Stimulated activated CD8-positive, alpha-beta memory T cell treated with anti-CD3 and anti-CD28 coated beads, Interleukin-4, amount 100 ng/mL, for 1 hour (primary cell): ENCODE measurements at places on chromosomes 7 and 10.

DNA sequence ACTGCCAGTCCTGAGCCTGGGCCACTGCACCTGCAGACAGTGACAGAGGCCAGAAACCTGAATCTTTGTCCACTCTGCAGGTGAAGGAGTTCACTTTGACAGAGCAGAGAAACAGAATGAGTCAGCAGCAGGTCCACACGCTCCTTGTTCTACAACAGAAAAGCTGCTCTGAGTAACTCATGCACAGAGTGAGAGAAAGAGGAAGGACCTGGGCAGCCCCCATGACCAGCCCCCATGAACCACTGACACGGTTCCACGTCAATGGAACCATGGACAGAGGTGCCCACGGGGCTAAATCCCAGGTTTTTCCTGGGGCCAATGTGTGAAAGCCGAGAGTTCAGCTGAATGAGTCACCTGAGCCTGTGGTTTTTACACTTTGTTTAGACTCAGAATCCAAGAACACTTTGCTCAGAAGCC is 40.8 kb upstream of the CTBP2 start:
- no peak for DNase-seq

GRCh38 chr10:111128331-111129180 is 51.7 kb downstream of the ADRA2A start:
- DNase-seq = no peak

DNA sequence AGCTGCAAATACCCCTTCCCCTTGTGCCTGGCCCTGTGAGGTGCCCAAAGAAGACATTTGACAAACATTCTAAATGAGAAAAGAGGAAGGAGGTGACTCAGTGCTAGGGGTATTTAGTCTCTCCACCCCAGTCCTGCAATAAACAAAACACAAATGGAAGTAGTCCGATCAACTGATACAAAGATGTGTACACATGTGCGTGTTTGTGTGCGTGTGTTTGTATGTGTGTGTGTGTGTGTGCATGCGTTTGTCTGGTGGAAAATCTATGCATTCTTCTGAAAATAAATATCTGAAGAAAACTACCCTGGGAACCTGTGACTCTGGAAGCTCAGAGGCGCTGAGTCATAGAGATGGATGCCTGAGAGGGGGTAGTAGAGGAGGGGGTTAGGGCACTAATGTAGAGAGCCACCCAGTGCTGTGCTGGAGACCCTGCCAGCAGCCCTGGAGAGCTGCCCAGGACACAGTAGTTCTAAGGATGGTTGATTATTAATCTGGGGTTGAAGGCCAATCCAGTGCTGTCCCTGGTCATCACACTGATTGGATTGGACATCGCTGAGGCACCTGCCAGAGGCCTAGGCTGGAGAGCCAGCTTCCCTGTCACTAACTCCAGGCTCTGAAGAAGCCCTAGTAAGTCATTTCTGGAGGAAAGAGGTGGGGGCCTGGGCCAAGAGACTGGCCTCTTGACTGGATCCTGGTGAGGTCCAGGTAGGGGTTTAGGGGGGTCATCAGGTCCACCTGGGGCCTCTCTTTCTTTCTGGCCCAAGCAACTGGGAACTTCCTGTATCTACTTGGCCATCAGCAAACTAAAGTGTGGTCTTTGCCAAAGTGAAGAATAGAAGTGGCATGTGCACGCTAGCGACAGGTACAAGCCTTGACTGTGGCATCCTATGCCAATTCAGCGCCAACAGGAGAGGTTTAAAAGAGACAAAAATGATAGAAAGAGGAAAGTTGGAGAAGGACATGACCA is 18.5 kb downstream of the SFTPA1 start:
- no peak for DNase-seq

DNA sequence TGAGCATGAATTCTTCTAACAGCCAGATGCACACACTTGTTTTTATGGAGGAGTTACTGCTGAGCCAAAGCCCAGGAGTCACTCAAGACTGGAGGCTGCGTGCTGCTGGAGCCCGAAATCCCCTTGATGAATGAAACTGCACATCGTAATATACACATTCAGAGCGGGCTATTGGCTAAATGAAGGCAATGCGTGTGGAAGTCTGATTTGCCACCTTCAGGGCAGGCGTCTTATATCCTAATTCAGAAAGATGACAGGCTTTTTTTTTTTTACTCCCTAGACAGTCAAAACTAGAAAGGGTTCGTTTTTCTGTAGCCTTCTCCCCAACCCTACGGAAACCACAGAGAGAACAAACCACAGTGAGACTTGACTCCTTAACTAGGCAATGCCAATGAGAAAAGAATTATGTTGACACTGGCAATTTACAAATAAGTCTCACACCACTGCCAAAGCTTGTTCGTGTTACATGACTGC is 227.2 kb upstream of the KLF14 start:
- no peak for DNase-seq

GRCh38 chr7:130379921-130380860 is at the start of gene CPA1:
CPA1 (plus strand) TSS chr7:130380494; CDS start chr7:130380521, 27 bp downstream.
- no peak for DNase-seq

DNA sequence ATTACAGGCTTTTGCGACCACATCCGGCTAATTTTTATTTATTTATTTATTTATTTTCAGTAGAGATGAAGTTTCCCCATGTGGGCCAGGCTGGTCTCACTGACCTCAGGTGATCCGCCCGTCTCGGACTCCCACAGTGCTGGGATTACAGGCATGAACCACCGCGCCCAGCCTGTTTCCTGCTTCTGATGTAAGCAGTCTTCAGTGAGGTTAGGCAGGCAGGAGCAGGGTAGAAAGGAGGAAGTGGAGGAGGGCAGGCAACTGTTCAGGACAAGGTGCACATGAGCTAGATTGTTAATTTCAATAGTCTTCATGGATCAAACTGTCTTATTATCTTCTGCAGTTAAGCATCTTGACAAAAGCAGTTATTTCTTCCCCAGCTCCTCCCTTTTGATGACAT is 605.0 kb downstream of the CCSER2 start:
- no peak for DNase-seq

DNA sequence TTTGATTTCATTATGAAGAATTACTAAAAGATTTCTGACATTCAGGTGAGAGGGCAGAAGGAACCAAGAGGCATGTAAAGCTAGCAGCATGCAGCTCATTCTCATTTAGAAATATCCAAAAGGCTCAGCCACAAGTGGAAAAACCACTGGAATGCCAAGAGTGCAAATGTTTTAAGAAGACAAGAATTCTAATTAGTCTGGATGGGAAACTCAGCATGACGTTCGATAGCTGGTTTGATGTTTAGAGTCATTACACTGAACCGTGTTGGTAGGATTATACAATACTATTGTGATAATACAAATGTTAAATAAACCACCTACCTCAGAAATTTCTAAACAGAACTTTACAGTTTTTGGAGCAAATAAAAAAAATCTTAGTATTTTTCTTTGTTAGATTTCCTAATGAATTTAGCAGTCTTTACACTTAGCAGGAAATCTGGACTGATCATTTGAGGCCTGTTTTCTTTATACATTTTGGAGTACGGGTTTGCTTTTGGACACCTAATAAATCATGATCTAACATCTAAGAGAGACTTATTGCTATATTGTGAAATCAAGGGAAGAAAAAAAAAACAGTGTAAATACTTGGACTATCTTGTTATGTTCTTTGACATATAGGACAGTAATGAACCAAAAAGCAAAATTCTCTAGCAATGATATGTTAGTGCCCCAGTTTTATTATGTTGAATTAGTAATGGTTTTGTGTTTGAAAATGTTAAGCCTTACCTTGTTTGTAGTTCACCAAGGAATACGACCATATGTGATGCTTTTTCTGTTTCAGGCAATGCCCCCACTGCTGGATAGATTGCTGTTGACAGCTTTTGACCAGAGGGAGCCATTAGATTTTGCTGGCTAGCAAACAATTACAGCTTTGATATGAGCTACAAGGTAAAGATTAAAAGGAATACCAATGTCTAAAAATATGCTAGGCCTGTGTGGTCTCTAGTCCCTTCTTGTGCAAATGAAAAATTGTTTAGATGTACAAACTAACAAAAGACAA is 354.1 kb upstream of the SEMA3A start:
- no peak for DNase-seq

GRCh38 chr7:78379148-78379547 is 580.6 kb downstream of the PHTF2 start:
- DNase-seq = no peak

DNA sequence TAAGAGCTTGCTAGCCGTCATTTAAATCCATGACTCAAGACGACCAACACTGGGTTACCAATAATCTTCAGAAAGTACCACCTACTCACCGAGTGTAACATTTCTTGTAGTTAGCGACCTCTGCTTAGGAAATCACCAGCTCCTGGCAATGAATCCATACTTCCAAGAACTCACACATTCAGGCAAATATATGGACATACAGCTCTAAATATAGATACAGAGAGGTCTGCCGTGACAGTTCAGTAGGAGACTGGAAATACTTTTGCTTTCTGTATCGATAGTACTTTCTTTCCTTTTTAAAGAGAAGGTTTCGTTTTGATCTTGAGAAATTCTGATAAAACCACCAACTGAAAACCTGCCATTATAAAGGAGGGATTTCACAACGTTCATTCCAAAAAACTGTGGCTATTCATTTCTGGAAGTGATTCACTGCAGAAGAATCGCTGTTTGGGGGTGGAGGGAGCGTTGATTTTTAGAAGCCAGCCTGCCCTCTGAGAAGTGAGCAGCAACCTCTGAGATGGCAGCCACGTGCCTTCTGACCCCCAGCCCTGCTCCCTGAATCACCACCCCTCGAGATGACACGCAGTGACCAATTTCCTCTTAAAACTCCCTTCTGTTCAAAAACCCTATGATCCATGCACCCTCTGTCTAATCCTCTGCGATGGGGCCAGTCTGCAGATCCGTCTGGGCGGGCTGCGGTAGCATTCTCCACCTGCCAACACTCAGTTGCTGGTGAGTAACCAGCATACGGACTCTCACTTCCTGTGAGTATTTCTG is 179.0 kb upstream of the KLF14 start:
- peak; percentile 51 for DNase-seq

GRCh38 chr7:7228472-7228871 is 46.1 kb downstream of the C1GALT1 start:
- DNase-seq = no peak

DNA sequence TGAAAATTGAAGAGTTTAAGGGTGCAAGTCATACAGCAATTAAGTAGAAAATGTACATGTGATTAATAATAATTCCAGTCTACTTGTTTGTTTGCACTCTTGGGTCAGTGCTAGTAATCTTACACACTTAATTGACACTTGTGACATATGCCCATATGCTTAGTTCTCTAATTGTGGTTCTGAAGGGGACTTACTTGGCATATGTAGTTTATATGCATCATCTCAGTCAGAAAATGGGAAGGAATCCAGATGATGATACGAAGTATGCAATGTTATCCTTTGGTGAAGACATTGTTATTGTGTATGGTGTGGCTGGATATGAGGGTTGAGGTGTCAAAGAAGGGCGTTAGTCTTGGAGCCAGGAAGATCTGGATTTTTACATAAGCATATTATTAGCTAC is 193.5 kb upstream of the HDAC9 start:
- no peak for DNase-seq

DNA sequence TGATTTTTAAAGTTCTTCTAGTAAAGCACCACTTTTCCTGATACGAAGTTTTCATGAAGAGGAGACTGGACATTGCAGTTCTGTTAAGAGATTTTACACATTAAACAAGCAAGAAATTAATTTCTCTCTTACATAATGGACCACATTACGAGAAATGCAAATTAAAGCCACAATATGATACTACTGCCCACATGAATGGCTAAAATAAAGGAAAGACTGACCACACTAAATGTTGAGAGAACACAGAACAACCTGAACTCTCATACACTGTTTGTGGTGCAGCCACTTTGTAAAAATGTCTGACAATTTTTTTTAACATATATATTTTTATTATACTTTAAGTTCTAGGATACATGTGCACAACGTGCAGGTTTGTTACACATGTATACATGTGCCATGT is 44.0 kb upstream of the HERPUD2 start:
- DNase-seq = no peak

- DNase-seq = no peak
These were observed 271.2 kb downstream of the MAGI2 start for GRCh38 chr7:79182283-79182682.

GRCh38 chr10:71880425-71881306 is 29.6 kb upstream of the PSAP start:
- no peak for DNase-seq

DNA sequence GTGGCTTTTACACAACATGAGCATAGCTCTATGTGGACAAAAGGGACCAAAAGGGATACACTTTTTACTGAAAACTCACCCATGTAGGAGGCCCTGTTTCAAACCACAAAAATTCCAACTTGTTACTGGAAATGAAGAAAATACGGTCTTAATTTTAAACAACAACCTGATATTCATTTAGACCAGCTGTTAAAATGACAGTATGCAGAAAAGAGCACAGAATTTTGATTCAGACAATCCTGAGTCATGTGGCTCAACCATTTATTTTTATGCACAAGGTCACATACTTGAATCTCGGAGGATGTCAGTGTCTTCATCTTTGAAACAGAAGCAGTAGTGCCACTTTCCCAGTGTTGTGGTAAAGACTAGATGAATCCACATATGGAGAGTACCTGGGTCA is 426.5 kb upstream of the NFE2L3 start:
- no peak for DNase-seq

DNA sequence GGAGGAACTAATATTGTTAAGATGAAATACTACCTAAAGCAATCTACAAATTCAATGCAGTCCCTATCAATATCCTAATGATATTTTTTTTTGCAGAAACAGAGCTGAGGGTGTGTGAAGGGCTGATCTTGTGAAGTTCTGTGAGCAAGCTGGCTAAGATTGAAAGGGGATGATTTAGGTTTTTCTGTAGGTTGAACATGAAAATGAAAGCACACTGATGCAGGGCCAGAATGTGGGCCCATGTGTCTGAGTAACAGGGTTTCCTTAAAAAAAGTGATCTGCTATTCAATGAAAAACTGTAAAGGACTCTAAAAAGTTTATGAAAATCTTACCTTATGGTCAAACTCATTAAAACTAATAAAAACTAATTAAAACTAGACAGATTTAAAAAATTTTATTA is 47.4 kb downstream of the GRB10 start:
- no peak for DNase-seq

GRCh38 chr7:123022576-123022975 is 27.1 kb upstream of the TAS2R16 start:
- DNase-seq = no peak

- DNase-seq = no peak
These were observed 95.4 kb upstream of the PRR15 start for GRCh38 chr7:29468196-29468595.

- DNase-seq = no peak
These were observed 153.7 kb downstream of the FANK1 start for GRCh38 chr10:126049759-126050700.

DNA sequence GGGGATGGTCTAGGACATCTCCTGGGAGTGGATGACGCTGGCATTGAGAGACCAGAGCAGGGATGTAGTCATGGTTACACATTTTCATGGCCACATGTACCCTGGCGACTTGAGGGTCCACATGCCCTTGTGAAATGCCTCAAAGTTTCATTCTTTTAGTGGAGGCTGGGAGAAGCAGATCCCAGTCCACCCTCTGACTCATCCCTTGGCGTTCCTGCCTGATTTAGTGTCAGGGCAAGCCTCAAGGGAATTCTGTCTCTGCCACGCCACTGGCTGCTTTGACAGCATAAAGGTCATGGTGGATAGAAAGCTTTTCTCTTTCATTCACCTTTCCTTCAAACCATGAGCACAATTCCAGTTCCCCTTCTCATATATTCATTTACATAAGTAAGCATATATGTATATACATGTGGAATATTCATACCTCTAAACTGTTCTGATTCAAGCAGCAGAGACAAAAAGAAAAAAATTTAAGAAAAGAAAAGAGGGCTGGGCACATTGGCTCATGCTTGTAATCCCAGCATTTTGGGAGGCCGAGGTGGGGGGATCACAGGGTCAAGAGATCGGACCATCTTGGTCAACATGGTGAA is 21.8 kb upstream of the KIF5B start:
- no peak for DNase-seq

- DNase-seq = no peak
These were observed 29.0 kb downstream of the STEAP1B start for GRCh38 chr7:22470981-22471380.
